ENCODE measurements at places on chromosomes 2 and 18. TPM values are rescaled to one million over a fixed set of nuclear protein-coding genes. Genes with fewer than 3 reads are reported as not detected.

The CTNNA2 gene
- not detected for total RNA-seq

The DIPK1C gene
- not detected for total RNA-seq

The LOXHD1 gene
- total RNA-seq = 3.1 TPM

The UGT1A5 gene
- total RNA-seq = not detected

The RAB6C gene
- total RNA-seq = not detected

The NEU4 gene
- total RNA-seq = 0.26 TPM

The DUSP11 gene
- 16.9 TPM for total RNA-seq

The ASB18 gene
- not detected for total RNA-seq

The PLGLB2 gene
- total RNA-seq = 5.6 TPM

The HOXD1 gene
- total RNA-seq = 2.5 TPM

The CPLX4 gene
- total RNA-seq = not detected

- no peaks in the 10 kb centered on the region for H3K36me3 ChIP-seq
- H3K27me3 ChIP-seq = no peaks in the 10 kb centered on the region
- no peak overlapping the region for H3K4me3 ChIP-seq
- DNase-seq = no peak
- peaks cover 11% of the 10 kb centered on the region for H3K4me1 ChIP-seq
- H3K27ac ChIP-seq = no peak overlapping the region
Observed at GRCh38 chr18:12374401-12374800, 2.6 kb downstream of the AFG3L2 start.

DNA sequence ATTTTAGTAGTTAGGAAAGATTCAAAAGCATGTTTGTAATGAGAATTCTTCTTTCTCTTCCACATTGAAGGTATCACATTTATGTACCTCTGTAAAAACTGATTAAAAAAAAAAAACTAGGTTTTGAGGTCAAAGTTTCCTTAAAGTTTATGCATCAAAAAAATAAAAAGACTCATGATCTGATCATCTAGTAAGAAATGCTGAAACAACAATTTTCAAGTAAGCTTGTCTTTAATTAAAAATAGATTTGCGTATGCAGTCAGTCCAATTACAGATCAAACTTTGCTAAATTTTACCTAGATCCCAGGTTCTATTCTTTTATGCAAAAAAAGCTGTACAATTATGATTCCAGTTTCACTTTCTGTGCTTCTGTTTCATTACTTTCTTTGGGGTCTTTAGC, 409.0 kb downstream of the XIRP2 start:
- no peak overlapping the region for H3K4me3 ChIP-seq
- H3K36me3 ChIP-seq = no peaks in the 10 kb centered on the region
- no peak for DNase-seq
- H3K27ac ChIP-seq = no peak overlapping the region
- no peaks in the 10 kb centered on the region for H3K4me1 ChIP-seq
- peaks cover 9% of the 10 kb centered on the region for H3K27me3 ChIP-seq

GRCh38 chr2:1492711-1493430, 79.6 kb downstream of the TPO start:
- no peaks in the 10 kb centered on the region for H3K27me3 ChIP-seq
- H3K4me3 ChIP-seq = no peak overlapping the region
- H3K36me3 ChIP-seq = no peaks in the 10 kb centered on the region
- DNase-seq = no peak
- H3K4me1 ChIP-seq = no peaks in the 10 kb centered on the region
- no peak overlapping the region for H3K27ac ChIP-seq

DNA sequence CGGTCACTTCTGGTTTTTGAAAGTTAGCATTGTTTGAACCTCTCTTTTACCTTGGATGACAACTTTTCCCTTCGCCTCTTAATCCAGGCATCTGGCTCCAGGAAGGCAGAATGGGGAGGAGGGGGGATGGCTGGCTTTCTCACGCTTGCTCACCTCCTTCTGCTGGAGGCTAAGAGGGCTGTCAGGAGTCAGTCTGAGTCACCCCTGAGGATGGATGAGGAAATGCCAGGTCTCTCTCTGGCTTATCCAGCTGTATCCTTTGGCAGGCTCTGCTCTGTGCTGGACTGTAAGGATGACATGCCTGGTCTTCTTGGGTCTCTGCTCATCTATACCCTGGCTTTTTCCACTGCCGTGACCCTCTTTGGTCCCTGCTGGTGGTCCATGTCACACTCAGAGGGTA, 142.9 kb upstream of the GYPC start:
- no peak overlapping the region for H3K4me3 ChIP-seq
- H3K4me1 ChIP-seq = no peaks in the 10 kb centered on the region
- no peaks in the 10 kb centered on the region for H3K27me3 ChIP-seq
- no peak overlapping the region for H3K27ac ChIP-seq

GRCh38 chr2:24304098-24304497, 56.2 kb downstream of the ITSN2 start:
- peaks cover 22% of the 10 kb centered on the region for H3K36me3 ChIP-seq
- peaks cover 9% of the 10 kb centered on the region for H3K4me1 ChIP-seq
- no peaks in the 10 kb centered on the region for H3K27me3 ChIP-seq
- DNase-seq = peak; percentile 68
- H3K4me3 ChIP-seq = no peak overlapping the region
- H3K27ac ChIP-seq = peak overlapping the region; percentile 62

GRCh38 chr18:71131918-71132317, 843.1 kb downstream of the SOCS6 start:
- H3K4me1 ChIP-seq = no peaks in the 10 kb centered on the region
- no peak overlapping the region for H3K27ac ChIP-seq
- DNase-seq = no peak
- H3K4me3 ChIP-seq = no peak overlapping the region

DNA sequence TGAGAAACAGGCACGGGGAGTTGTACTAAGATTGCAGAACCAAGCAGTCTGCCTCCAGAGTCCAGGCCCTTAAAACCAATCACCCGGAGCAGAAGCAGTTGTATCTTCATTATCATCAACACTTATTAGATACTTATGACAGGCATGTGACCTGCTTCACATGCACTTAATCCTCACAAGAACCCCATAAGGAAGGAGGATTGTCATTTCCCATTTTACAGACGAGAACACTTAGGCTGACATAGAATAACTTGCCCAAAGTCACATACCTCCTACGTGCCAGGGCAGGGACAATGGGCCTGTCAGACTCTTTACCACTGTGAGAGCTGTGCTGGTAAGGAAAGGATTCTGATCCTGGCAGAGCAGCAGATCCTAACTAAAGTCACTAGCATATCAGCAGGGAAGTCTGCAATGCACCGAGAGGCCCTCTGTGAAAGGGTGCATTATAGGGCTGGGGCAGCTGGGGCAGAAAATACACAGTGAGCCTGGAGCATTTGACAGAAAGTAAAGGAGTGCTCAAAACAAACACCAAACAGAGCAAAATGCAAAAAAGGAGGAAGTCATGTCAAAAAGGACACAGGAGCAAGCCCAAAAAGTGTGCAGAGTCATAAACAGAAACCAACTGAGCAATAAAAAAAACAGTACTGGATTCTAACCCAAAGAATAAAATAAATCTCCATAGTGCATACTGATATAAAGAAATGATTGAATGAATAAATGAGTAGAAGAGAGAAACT, 55.9 kb upstream of the SP3 start:
- H3K36me3 ChIP-seq = no peaks in the 10 kb centered on the region
- H3K4me3 ChIP-seq = no peak overlapping the region
- peak overlapping the region; percentile 31 for H3K27ac ChIP-seq

- H3K4me1 ChIP-seq = peaks cover 2% of the 10 kb centered on the region
- DNase-seq = no peak
- H3K27me3 ChIP-seq = no peaks in the 10 kb centered on the region
- H3K4me3 ChIP-seq = no peak overlapping the region
Observed at GRCh38 chr2:147862859-147863516, 18.2 kb downstream of the ACVR2A start.

DNA sequence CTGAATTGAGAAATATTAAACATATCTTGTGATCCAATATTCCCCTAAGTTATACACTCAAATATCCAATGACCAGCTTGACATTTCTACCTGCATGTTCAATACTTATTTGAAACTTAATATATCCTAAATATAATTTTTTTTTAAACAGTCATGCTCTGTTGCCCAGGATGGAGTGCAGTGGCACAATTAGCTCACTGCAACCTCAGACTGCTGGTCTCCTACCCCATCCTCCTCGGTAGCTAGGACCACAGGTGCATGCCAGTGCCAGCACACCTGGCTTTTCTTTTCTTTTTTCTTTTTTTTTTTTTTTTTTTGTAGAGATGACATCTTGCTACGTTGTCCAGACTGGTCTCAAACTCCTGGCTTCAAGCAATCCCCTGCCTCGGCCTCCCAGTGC, 4.2 kb downstream of the KYNU start:
- H3K4me1 ChIP-seq = no peaks in the 10 kb centered on the region
- no peaks in the 10 kb centered on the region for H3K36me3 ChIP-seq
- H3K27me3 ChIP-seq = no peaks in the 10 kb centered on the region
- DNase-seq = no peak
- H3K27ac ChIP-seq = no peak overlapping the region
- no peak overlapping the region for H3K4me3 ChIP-seq

GRCh38 chr18:59002974-59003594, 136.6 kb upstream of the SEC11C start:
- peaks cover 19% of the 10 kb centered on the region for H3K4me1 ChIP-seq
- no peaks in the 10 kb centered on the region for H3K36me3 ChIP-seq
- H3K27me3 ChIP-seq = no peaks in the 10 kb centered on the region
- H3K27ac ChIP-seq = no peak overlapping the region
- no peak for DNase-seq

DNA sequence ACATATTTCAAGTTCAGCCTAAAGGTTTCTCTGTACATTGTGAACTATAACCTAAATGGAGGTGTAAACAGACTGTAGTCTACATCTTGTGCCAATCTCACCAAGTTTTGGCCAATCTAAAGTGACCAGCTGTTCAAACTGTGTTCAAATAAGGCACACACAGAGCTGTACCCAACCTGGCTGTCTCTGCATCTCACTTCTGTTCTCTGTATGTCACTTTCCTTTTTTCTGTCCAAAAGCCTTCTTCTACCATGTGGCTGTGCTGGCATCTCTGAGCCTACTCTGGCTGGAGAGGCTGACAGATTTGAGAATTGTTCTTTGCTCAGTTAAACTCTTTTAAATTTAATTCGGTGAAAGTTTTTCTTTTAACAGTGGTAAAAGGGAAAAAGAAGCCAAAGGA, 817.9 kb downstream of the SOCS6 start:
- no peaks in the 10 kb centered on the region for H3K36me3 ChIP-seq
- DNase-seq = no peak
- no peaks in the 10 kb centered on the region for H3K27me3 ChIP-seq

GRCh38 chr18:48961547-48961946, 10.8 kb upstream of the SMAD7 start:
- no peak overlapping the region for H3K4me3 ChIP-seq
- no peaks in the 10 kb centered on the region for H3K36me3 ChIP-seq
- DNase-seq = no peak
- H3K4me1 ChIP-seq = peaks cover 20% of the 10 kb centered on the region
- H3K27me3 ChIP-seq = no peaks in the 10 kb centered on the region

- H3K36me3 ChIP-seq = no peaks in the 10 kb centered on the region
- H3K27ac ChIP-seq = no peak overlapping the region
- H3K4me1 ChIP-seq = no peaks in the 10 kb centered on the region
Observed at GRCh38 chr2:119715409-119716283, 36.6 kb downstream of the TMEM177 start.

GRCh38 chr2:135960656-135961551, 24.5 kb downstream of the DARS1 start:
- peaks cover 2% of the 10 kb centered on the region for H3K36me3 ChIP-seq
- peak; percentile 75 for DNase-seq

- H3K4me3 ChIP-seq = no peak overlapping the region
- no peaks in the 10 kb centered on the region for H3K36me3 ChIP-seq
- no peak overlapping the region for H3K27ac ChIP-seq
- no peaks in the 10 kb centered on the region for H3K4me1 ChIP-seq
- DNase-seq = no peak
Observed at GRCh38 chr18:22113144-22113844, 56.1 kb upstream of the GATA6 start.

DNA sequence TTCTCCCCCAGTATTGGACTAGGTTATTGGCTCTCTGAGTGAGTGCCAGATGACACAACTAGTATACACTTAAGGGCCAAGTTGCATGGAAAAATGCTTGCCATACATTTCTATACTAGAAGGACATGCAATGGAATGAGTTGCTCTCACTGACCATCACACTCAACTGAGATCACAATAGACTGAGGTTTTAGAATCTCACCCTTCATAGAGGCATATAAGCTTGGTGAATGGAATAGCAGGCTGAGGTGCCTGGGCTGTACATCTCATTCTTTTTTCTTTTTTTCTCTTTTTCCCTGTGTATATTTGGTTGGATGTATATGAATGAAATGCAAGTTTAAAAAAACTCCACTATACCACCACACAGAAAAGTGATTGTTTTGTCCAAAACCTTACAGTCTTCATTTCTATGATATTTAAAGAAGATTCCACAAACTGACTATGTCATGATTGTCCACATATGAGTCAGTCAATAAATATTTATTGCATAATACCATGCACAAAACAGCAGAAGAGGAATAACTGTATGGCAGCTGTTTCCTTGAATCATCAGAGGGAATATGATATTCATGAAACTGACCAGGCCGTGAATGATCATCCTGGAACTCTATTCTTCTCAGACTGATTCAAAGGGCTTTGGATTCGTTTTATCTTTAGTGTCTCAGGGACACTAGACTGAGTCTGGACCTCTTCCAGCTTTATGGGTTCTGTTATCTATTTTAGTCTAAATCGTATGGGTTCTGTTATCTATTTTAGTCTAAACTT, 122.6 kb upstream of the STK17B start:
- H3K27me3 ChIP-seq = no peaks in the 10 kb centered on the region
- H3K36me3 ChIP-seq = no peaks in the 10 kb centered on the region
- DNase-seq = peak; percentile 31
- H3K27ac ChIP-seq = no peak overlapping the region

- no peak for DNase-seq
- H3K27ac ChIP-seq = no peak overlapping the region
- no peaks in the 10 kb centered on the region for H3K36me3 ChIP-seq
- H3K4me3 ChIP-seq = no peak overlapping the region
- H3K4me1 ChIP-seq = no peaks in the 10 kb centered on the region
- H3K27me3 ChIP-seq = no peaks in the 10 kb centered on the region
Observed at GRCh38 chr2:71235930-71236587, 9.2 kb upstream of the PAIP2B start.

DNA sequence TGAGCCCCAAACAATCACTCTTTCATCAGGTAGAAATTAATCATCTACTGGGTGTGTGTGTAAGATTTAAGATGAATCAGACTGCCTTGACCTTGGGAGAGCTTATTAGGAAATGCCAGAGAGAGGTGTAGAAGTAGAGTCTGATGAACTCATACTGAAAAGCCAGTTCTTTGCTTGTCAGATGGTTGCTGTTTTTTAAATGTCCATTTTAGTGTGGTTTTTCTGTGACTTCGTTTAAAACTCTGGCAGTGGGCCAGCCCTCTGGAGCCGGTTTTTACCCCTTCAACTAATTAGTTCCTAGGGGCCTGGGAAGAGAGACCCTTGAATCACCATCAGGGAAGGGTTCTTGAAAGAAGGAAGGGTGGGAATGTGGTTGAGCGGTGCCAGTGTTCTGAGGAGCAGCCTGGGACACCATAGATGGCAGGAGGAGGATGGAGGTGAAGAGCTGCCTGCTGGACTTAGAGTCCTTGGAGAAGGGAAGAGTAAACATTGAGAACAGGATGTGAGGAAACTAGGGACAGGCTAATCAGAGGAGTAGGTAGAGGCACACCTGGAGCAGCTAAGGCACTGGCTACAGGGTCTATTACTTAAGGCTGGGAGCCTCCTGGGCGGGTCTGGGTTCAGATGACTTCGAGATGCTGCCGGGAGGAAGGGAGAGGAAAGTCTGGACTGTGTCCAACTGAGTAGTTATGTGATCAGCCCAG, 66.1 kb downstream of the LRRFIP1 start:
- DNase-seq = peak; percentile 42
- H3K27ac ChIP-seq = peak overlapping the region; percentile 99
- no peaks in the 10 kb centered on the region for H3K27me3 ChIP-seq
- H3K4me3 ChIP-seq = peak overlapping the region; percentile 46

All from lung (tissue), 17 donors.